Right cardiac atrium (tissue), 5 donors: ENCODE measurements at places on chromosomes 11 and 22.

DNA sequence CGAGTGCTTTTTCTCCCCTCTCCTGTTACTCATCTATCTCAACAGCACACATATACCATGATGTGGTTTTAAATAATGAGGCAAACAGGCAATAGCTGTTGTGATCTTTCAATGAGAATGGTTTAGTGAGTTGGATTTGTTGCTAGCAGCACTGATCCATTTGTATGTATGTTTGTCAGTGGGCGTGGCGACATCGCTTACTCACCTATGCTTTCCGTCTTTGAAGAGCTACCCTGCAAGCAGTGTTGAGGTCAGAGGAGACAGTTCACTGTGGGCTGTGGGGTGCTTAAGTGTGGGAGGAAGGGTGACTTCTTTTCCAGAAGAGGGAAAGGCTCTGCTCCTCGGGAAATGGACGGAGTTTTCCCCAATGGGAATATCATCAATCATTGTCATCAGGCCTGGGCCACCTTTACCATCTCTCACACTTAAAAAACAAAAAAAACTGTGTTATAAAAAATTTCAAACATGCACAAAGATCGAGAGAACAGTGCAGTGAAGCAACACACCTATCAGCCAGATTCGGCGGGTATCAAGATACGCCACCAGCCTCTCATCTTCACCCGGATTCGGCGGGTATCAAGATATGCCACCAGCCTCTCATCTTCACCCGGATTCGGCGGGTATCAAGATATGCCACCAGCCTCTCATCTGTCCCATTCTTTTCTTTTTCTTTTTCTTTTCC is 83.8 kb downstream of the TBC1D22A start:
- no peak for DNase-seq

DNA sequence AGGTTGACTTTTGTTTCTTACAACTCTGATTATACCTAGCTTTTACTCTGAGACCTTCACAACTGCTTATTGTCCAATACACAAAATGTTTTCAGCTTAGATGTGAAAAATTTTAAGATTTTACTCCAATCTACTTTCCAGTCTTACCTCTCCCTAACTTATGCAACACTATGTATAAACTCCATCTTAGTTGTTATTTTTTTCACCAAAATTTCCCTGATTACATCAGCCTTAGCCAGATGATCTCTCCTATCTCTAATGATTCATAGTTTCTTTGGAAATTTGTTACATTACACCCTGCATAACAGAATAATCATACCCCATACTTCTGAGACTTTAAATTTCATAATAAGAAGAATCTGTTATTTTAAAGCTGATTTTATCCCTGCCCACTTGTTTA is 621.0 kb upstream of the ANO3 start:
- DNase-seq = no peak

- no peak for DNase-seq
Observed at GRCh38 chr11:95702526-95702925, 87.1 kb downstream of the FAM76B start.

DNA sequence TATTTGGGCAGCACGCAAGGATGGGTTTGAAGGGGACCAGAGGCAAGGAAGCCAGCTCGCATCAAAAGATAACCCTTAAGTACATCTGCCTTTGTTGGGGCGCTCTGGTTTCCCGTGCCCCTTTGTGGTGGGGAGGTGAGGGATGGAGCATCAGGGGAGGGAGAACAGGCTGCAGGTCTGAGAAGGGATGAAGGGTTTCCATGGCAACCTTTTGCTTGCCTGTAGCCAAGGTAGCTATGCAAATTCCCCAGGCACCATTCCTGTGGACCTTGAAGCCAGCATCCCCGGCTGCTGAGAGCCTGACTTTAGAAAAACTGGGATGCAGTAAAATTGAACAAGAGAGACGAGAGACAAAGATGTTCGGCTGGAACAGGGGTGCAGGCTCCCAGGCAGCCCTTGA is 75.7 kb downstream of the SEZ6L start:
- DNase-seq = no peak

- DNase-seq = no peak
Observed at GRCh38 chr22:28120691-28121592, 201.9 kb upstream of the PITPNB start.

- peak; percentile 7 for DNase-seq
Observed at GRCh38 chr11:3136546-3137455, 28.3 kb downstream of the OSBPL5 start.

DNA sequence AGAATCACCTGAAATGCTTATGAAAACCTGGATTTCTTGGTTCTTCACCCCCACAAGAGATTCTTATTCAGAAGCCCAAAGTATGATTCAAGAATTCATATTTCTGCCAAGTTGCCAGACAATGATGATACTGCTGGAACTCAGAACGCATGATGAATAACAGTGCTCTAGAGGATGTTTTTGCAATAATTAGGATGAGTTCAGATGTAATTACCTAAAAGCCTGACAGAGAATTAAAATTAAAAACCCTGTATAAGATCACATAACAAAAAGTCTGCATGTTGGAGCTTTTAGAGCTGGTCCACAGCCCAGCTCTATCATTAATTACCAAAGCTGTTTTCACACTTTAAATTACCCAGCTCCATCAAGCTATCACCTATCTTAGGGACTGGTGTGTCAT is 211.8 kb downstream of the LUZP2 start:
- DNase-seq = no peak

DNA sequence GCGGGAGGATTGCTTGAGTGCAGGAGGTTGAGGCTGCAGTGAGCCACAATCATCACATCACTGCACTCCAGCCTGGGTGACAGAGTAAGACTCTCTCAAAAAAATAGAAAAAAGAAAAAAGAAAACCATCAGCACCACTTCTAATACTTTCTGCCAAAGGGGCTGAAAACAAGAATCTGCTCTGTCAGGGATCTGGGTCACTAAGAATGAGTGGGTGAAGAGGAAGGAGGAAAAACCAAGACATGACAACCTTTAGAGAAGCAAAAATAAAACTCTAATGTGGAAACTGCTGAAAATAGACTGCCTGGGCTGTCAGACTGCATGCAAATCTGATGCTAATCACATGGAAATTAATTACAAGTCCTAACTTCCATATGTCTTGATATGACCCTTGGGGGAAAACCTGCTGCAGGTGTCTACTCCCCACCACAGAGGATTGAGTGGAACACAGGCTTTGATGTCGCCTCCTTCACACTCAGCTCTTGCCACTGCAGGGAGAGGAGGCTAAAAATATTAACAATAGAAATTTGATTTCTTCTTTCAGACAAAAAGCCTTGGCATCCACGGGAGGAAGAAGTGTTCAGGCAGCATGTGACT is 62.5 kb upstream of the CRTAM start:
- DNase-seq = no peak
